ENCODE measurements at places on chromosomes 2 and 18. TPM values are rescaled to one million over a fixed set of nuclear protein-coding genes. Genes with fewer than 3 reads are reported as not detected.

- DNase-seq: no peak
Measured at GRCh38 chr2:119426801-119427395, 4.8 kb upstream of the TMEM37 start.

DNA sequence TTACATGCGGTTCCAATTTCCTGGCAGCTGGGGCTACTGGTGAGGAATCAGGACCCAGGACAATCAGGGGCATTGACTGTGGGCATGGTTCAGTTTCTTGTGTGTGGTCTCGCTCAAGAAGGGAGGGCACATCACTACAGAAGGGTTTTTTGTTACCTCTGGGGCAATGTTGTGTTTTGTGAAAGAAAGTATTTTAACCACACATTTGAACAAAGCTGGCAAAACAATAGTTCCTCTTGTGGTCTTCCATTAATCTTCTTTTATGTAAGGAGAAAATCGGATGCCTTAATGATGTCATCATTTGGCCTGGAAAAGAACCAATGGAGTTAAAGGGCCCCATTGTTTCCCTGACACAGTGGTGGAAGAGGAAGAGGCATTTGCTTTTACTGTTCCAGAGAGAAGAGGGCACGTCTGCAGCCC is 197.4 kb downstream of the SH3BP4 start:
- DNase-seq: no peak

GRCh38 chr2:23867449-23867848 is 59.5 kb downstream of the ATAD2B start:
- DNase-seq: no peak

Gene MYL12A
- total RNA-seq: 857 TPM

Gene LIMS2
- total RNA-seq: 2.3 TPM

Measured in kidney epithelial cell (primary cell).